ENCODE measurements at places on chromosomes 11 and 22. TPM values are rescaled to one million over a fixed set of nuclear protein-coding genes. Genes with fewer than 3 reads are reported as not detected.

Gene PELI3
- polyA plus RNA-seq, result 16.3 TPM

Gene XKR3
- not detected for polyA plus RNA-seq

Gene PDHX
- 10.7 TPM for polyA plus RNA-seq

Gene SCARF2
- polyA plus RNA-seq, result 21.4 TPM

DNA sequence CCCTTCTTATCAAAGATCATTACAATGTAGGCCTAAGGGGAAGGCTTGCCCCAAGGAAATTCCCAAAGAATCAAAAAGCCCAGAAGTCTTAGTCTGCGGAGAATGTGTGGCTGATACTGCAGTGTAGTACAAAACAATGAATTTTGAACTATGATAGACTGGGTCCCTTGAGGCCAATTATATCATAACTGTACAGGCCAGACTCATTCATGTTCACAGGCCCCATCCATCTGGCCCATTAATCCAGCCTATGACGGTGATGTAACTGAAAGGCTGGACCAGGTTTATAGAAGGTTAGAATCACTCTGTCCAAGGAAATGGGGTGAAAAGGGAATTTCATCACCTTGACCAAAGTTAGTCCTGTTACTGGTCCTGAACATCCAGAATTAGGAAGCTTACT, 35.2 kb downstream of the IGLL1 start:
- H3K27me3 ChIP-seq, result no peaks in the 10 kb centered on the region
- no peaks in the 10 kb centered on the region for H3K4me1 ChIP-seq

- no peaks in the 10 kb centered on the region for H3K27me3 ChIP-seq
- H3K4me3 ChIP-seq, result no peak overlapping the region
- H3K27ac ChIP-seq, result no peak overlapping the region
- DNase-seq, result no peak
- no peaks in the 10 kb centered on the region for H3K4me1 ChIP-seq
Observed at GRCh38 chr11:112864672-112865071, 96.5 kb upstream of the NCAM1 start.

- DNase-seq, result no peak
- no peak overlapping the region for H3K27ac ChIP-seq
- H3K4me1 ChIP-seq, result no peaks in the 10 kb centered on the region
- no peak overlapping the region for H3K4me3 ChIP-seq
- no peaks in the 10 kb centered on the region for H3K27me3 ChIP-seq
Observed at GRCh38 chr11:92782806-92783205, 186.6 kb upstream of the MTNR1B start.

GRCh38 chr11:99887481-99887880, 799.6 kb upstream of the ARHGAP42 start:
- no peaks in the 10 kb centered on the region for H3K4me1 ChIP-seq
- H3K27me3 ChIP-seq, result no peaks in the 10 kb centered on the region
- H3K36me3 ChIP-seq, result no peaks in the 10 kb centered on the region
- H3K27ac ChIP-seq, result no peak overlapping the region
- H3K4me3 ChIP-seq, result no peak overlapping the region

DNA sequence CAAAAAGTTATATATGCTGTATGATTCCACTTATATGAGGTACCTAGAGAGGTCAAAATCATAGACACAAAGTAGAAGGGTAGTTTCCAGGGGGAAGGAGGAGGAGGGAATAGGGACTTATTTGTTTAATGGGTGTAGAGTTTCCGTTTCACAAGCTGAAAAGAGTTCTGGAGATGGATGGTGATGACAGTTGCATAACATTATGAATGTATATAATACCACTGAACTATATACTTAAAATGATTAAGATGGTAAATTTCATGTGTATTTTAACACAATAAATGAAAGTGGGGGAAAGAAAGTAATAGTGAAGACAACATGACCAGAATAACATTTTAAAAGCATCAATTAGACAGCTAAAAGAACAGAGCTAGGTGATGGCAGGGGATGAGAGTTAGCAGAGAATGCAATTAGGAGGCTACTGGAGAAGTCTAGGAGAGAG, 51.2 kb downstream of the MRTFA start:
- no peaks in the 10 kb centered on the region for H3K27me3 ChIP-seq
- H3K4me1 ChIP-seq, result peaks cover 2% of the 10 kb centered on the region
- H3K4me3 ChIP-seq, result no peak overlapping the region
- DNase-seq, result no peak
- H3K36me3 ChIP-seq, result no peaks in the 10 kb centered on the region

GRCh38 chr11:73176145-73176873, 34.2 kb upstream of the FCHSD2 start:
- H3K4me3 ChIP-seq, result no peak overlapping the region
- H3K4me1 ChIP-seq, result no peaks in the 10 kb centered on the region

DNA sequence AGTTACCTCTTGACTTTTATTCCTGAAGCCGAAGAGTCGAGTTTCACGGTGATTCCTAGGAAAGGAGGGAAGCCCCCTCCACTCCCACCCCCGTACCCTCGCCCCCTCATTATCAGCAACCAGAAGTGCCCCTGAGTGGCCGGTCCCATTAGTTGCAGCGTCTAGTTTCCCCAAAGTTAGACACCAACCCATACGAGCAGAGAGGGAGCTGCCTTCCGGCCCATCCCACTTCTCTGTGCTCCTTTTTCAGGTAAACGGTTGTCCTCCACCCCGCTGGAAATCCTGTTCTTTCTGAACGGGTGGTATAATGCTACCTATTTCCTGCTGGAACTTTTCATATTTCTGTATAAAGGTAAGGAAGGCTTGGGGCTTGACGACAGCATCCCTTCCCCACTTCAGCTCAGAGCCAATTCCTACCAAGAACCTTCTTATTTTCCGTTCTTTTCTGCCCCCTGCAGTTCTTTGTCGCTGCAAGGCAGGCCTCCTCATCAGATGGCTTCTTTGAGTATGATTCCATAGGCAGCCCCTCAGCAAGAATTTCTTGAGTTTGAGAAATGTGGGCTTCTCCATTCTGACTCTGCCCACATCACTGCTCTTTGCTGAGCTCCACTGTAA, 701 bp downstream of the TMEM216 start:
- H3K4me3 ChIP-seq, result peak overlapping the region; percentile 81
- H3K36me3 ChIP-seq, result no peaks in the 10 kb centered on the region
- peak overlapping the region; percentile 30 for H3K27ac ChIP-seq
- H3K27me3 ChIP-seq, result no peaks in the 10 kb centered on the region
- no peak for DNase-seq

- H3K36me3 ChIP-seq, result no peaks in the 10 kb centered on the region
- no peak overlapping the region for H3K27ac ChIP-seq
- H3K4me1 ChIP-seq, result no peaks in the 10 kb centered on the region
- no peaks in the 10 kb centered on the region for H3K27me3 ChIP-seq
- no peak overlapping the region for H3K4me3 ChIP-seq
Observed at GRCh38 chr22:36884349-36885158, 23.7 kb downstream of the NCF4 start.

DNA sequence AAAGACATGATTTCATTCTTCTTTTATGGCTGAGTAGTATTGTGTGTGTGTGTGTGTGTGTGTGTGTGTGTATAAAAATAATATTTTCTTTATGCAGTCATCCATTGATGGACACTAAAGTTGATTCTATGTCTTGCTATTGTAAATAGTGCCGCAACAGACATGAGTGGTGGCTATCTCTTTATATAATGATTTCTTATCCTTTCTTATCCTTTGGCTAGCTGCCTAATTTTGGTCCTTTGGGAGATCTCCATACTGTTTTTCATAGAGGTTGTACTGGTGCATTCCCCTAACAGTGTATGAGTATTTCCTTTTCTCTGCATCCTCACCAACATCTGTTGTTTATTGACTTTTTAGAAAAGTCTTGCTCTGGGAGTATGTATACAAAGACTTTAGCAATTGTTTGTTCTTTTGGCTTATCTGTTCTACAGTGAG, 107.0 kb downstream of the STIM1 start:
- no peaks in the 10 kb centered on the region for H3K36me3 ChIP-seq
- no peaks in the 10 kb centered on the region for H3K27me3 ChIP-seq
- H3K4me1 ChIP-seq, result peaks cover 2% of the 10 kb centered on the region
- no peak for DNase-seq
- H3K4me3 ChIP-seq, result no peak overlapping the region
- H3K27ac ChIP-seq, result no peak overlapping the region

DNA sequence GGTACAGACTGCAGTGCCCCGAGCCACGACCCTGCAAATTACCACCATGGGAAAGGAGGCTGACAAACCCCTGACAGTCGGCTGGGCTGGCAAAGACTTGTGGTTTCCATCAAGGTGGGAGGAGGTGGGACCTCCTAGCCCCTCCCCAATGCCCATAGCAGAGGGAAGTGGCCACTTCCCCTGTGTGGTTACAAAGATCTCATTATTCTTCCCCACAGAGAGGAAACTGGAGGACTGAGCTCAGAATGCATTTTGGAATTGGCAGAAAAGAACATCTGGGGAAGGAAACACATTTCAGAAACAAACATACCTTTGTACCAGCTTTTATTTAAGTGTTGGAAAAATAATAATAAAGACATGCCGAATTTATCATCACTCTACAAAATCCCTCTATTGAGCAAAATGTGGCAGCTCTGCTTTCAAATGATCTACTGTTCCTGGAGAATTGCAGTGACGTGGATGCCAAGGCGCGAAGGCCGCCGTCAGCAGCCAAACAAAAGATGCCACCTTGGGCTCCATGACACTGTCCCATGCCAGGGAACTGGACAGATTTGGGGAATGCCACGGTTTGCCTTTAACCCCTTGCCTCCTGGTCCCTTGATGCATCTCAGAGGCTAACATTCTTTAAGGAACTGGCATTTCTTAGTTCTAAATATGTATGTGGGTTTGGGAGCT, 169.6 kb downstream of the CRYBB2 start:
- no peaks in the 10 kb centered on the region for H3K36me3 ChIP-seq
- no peak overlapping the region for H3K27ac ChIP-seq
- no peaks in the 10 kb centered on the region for H3K27me3 ChIP-seq
- no peak for DNase-seq
- no peak overlapping the region for H3K4me3 ChIP-seq

DNA sequence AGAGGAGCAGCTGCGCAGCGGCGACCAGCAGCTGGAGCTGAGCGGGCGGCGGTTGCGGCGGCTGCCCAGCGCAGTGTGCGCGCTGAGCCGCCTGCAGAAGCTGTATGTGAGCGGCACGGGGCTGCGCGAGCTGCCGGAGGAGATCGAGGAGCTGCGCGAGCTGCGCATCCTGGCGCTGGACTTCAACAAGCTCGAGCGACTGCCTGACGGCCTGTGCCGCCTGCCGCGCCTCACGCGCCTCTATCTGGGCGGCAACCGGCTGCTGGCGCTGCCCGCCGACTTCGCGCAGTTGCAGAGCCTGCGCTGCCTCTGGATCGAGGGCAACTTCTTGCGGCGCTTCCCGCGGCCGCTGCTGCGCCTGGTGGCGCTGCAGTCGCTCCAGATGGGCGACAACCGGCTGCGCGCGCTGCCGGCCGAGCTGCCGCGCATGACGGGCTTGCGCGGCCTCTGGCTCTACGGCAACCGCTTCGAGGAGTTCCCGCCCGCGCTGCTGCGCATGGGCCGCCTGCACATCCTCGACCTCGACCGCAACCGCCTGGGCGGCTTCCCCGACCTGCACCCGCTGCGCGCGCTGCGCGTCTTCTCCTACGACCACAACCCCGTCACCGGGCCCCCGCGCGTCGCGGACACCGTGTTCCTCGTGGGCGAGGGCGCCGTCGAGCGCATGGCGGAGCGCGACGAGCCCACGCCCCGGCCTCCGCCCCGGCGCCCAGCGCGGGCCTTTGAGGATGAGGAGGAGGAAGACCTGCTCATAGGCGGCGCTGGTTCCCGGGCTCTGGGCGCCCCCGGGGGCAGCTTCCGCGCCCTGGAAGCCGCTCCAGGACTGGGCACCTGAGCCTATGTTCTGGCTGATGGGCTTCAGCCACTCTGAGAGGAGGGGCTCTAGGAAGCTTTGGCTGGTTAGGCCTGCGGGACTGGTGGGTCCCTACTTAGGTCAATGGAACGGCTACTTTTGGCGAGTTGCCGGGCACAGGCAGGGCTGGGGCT, 787 bp downstream of the LRRC10B start:
- H3K4me1 ChIP-seq, result no peaks in the 10 kb centered on the region
- DNase-seq, result peak; percentile 75
- H3K27me3 ChIP-seq, result no peaks in the 10 kb centered on the region
- H3K27ac ChIP-seq, result no peak overlapping the region
- H3K36me3 ChIP-seq, result no peaks in the 10 kb centered on the region

GRCh38 chr11:35116245-35116644, 22.7 kb upstream of the CD44 start:
- DNase-seq, result no peak
- H3K4me3 ChIP-seq, result no peak overlapping the region
- H3K4me1 ChIP-seq, result no peaks in the 10 kb centered on the region
- no peak overlapping the region for H3K27ac ChIP-seq
- H3K27me3 ChIP-seq, result no peaks in the 10 kb centered on the region
